ENCODE measurements at places on chromosomes 5 and 9. TPM values are rescaled to one million over a fixed set of nuclear protein-coding genes. Genes with fewer than 3 reads are reported as not detected.

DNA sequence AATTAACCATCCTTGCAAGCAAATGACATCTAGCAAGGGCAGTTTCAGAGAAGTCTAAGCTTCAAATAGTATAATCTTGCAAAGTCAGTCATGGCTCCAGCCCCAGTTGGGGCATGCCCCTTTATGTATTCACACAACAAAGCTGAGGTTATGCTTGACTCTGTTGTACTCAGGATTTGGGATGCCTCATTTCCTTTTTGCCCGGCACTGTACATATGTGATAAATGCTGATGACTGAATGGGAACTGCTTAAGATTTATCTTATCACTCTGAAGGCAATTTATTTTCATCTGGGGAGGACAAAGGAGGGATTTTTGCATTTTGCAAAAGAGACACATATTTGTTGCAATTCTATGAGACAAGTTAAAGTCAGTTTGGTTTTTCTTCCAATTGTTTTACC, 219.2 kb downstream of the TRPM3 start:
- DNase-seq, result peak; percentile 35

- peak; percentile 82 for DNase-seq
Measured at GRCh38 chr5:73902327-73903051, 276.5 kb downstream of the ARHGEF28 start.

DNA sequence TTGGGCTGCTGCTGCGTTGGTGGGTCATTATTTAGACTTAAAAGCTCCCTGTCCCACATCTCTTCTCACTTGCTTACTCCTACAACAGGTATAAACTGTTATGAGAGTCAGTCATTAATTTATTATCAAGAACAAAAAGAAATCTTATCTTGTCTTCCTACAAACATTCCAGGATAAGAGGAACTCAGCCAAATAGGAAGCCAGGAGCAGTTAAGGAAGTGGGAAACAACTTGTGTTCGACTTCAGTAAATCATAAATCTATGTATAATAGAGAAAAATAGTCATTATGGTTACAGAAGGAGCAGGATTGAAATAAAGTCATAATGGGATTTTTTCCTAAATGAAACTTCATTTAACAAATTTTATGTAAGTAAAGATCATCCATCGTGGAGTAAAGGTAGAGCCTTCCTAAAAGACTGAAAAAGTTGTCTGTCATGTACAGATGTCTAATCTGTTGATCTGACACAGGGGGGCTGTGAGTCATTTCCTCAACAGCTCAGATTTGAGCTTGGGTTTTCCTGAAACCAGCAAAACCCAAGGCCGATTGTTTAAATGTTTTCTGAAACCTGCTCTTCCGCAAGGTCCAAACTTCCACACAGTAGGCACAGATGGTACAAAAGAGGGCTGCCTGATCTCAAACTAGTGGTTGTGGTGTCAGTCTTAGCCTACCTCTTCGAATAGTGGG, 25.3 kb upstream of the LRRTM2 start:
- DNase-seq, result no peak

GRCh38 chr9:101427358-101427757, 8.2 kb downstream of the ALDOB start:
- no peak for DNase-seq

GRCh38 chr5:124706729-124707361, 39.6 kb downstream of the ZNF608 start:
- peak; percentile 67 for DNase-seq

PTGER4 gene
- 0.37 TPM for total RNA-seq

ARAP3 gene
- total RNA-seq, result not detected

ZNG1A gene
- 46.2 TPM for total RNA-seq

ENTPD2 gene
- not detected for total RNA-seq

ST6GALNAC6 gene
- 73.0 TPM for total RNA-seq

TJP2 gene
- total RNA-seq, result 1.7 TPM
